ENCODE measurements at places on chromosomes 5 and 9.
A peak's percentile ranks its signal among the peaks of the same experiment; 100 is the strongest.

DNA sequence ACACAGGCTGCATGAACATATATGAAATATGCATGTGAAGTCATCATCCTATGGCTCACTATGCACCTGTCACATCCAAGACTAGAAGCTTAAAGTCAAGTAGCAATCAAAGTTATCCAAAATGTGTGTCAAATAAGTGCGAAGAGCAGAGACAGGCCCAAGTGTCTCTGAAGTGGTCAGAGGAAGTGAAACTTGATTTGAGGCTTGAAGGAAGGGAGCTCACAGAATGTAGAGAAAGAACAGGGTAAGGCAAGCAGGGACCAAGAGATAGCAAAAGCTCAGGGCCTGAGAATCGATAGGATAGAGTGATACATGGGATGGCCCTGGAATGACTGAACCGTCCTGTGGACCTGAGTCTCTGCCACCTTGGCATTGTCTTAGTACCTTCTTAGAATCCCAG lies 274.3 kb upstream of the TRPC7 start:
- DNase-seq, result no peak

DNA sequence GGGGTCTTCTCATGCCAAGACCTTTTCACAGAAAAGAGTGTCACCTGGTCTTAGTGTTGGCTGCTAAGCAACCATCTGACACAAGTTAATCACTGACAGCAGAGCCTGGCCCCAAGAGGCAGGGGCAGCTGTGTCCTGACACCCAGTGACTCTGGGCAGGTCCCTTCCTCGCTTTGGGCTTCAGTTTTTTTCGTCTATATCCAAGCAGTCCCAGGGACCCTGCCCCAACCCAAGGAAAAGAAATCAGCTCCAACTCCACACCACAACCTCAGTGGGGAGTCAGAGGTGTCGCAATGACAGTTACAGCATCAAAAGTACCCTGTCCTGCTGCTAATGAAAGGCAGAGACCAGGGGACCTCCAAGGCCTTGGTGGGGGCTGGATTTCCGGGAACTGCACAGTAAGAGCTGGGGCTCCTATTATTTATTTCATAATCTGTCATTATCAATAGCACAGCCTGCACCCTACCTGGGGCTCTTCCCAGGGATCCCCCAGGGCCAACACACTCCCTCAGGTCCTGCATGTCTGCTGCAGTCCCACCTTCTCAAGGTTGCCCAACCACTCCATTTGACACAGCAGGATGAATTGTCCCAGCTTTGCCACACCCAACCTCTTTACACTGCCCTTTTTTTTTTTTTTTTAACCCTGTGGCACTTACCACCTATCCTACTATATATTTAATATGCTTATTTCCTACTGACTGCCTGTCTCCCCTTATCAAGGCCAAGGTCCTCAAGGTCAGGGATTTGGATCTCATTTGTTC lies 9.4 kb downstream of the ANKS6 start:
- no peak for DNase-seq

DNA sequence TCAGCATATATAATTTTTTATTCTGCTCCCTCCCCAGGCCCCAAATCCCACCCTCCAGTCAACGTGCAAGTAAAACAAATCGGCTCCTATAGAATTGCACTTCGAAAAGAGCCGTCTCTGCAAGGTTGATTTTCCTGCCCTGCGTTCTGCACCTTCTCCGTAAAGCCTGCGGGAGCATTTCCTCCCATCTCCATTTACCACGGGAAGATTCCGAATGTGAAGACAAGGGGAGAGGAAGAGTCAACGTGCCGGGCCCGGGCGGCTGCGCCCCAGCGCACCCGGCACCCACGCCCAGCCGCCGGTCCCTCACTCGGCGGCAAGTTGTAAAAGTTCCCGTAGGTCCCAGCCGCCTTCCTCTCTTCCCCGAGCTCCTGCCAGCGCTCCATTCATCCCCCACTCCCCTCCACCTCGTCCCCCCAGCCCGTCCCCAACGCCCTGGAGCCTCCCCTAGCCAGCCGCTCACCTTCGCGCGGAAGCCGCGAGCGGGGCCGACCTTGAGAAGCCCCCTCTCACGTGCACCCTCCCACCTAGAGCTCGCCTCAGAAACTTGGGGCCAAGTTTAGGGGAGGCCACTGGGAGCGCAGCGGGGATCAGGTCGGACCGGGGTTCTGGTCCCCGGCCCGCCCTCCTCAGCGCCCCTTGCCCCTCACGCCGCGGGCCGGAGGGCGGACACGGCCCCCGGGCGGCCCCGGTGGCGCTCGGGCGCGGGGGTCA lies 431 bp downstream of the BNC2 start:
- DNase-seq, result no peak

DNA sequence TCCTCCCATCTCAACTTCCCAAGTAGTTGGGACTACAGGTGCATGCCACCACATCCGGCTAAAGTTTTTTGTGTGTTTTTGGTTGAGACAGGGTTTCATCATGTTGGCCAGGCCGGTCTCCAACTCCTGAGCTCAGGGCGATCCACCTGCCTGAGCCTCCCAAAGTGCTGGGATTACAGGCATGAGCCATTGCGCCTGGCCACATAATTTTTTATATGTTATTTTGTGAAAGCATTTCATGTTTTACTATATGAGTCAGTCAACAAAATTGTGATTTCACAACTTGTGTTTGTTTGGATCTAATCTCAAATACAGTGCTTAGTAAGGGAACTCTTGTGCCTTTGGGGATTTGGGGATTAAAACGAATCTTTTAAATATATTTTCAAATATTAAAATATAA lies 20.0 kb upstream of the FAM120AOS start:
- DNase-seq, result no peak

DNA sequence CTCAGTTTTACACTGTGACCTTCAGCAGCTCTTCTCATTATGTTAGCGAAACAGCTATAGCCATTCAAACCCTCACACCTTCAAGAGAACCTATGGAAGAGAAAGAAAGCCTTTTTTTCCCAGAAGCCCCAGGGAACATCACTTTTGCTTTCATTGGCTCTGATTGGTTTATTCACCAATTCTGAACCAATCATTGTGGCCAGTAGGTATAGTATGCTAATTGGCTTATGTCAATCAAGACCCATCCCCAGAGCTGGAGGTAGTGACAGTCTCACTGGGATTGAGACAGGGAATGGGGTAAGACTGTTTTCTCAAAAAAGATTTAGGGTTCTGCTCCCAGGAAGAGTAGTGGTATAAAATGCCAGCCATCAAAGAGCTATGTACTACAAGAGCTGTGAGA lies 74.1 kb upstream of the FSD1L start:
- DNase-seq, result no peak

DNA sequence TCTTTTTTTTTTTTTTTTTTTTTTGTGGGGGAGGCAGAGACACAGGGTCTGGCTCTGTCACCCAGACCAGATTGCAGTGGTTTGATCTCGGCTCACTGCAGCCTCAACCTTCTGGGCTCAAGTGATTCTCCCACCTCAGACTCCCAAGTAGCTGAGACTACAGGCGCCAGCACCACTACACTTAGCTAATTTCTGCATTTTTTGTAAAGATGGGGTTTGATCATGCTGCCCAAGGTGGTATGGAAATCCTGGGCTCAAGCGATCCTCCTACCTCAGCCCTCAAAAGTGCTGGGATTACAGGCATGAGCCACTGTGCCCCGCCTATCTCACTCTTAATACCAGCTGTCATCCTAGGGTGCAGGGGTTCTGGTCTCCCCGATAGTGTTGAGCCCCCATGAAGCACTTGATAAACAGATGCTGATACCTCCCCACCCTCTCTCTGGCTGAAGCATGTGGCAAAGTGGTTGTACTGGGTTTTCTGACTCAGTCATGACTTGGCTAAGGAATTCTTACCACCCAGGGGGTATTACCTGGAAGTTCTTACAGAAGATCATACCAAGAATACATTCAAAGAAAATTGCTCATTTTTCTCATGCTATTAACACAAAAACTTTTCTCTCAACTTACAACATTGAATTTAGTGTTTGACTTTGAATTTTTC lies 110.2 kb upstream of the DAPK1 start:
- no peak for DNase-seq

- DNase-seq, result peak; percentile 51
Observed at GRCh38 chr5:58891086-58891970, 308.5 kb downstream of the RAB3C start.

DNA sequence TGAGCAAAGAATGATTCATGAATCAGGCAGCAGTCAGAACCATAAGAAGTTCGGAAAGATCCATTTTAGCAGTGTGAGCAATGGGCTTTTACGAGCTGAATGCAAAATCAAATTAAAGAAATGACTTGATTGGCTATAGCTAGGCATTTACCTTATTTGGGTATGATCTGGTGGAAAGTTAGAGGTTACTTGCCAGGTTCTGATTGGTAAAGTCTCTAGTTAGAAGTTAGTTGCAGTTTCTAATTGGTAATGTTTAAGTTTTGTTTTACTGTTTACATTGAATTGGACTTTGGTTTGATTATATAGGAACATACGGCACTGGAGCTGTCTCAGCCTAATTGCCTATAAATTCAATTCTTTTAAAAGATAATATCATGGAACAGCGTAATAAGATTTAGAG lies 97.9 kb downstream of the ITGA1 start:
- no peak for DNase-seq

DNA sequence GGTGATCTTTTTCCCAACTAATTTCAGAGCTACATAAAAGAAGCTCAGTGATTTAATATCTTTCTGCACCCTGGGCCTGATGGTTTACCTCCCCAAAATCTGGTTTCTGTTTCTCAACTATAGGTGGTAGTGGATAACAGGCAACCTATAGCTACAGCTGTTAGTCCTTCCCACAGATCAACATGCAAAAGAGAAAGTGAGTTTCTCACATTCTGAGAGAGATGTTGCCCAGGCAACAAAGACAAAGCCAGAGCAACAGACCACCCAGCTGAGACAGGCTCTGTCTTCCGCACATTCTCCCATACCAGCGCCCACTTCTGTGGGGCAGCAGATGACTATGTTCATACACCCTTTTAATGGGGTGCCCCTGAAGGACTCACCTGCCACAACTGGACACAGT lies 40.7 kb upstream of the PPP2R2B start:
- DNase-seq, result no peak

DNA sequence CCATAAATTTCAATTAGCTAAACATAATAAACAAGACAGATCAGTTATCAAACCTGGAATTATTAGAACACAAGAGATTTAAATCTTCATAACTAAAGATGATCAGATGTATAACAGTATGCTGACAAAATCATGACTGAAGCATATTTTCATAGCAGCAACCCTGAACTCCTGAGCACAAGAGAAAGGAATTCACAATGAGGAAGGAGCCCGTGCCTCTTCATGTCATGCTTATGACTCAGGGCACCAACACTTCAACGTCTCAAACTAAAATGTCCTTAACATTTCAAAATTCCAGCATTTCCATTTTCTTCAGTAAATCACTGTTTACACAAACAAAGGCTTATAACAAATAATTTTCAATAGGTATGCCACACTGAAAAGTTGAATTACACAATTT lies 6.7 kb downstream of the AP3B1 start:
- DNase-seq, result peak; percentile 28

DNA sequence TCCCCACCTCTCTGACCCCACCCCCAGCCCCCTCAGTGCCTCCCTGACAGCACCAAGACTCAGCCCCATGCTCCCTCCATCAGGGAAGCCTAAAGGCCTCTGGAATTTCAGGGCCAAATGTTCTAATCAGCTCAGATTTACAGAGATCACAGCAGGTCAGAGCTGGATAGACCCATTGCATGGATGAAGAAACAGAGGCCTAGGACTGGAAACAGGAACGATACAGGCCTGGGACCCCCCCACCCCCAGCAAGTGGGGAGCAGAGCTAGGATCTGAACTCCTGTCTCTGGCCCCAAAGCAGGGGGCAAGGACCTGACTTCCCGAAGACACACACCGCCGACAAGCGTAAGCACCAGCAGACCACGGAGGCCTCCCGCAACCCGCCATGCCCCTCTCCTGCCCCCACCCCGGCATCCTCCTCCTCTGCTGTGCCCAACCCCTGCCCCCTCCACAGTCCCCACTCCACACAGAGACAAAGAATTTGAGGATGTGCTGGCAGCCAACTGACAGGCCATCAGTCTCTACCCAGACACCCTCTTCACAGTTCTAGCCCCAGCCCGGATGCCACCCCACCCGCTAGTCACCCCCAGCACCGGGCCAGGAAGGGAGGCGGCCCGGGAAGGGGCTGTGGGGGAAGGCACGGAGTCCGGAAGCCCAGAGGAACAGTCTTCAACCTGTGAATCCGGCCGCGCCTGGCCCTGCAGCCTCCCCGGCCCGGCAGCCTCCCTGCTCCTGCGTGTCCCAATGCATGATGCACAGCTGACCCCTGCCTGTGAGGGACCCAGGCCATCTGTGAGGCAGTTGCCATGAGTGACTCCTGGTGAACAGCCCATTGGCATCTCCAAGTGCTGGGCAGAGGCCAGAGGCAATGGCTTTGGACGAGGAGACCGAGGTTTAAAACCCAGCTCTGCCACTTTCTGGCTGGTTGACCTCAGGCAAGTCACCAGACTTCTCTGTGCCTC lies 31.3 kb downstream of the NDUFA8 start:
- no peak for DNase-seq

DNA sequence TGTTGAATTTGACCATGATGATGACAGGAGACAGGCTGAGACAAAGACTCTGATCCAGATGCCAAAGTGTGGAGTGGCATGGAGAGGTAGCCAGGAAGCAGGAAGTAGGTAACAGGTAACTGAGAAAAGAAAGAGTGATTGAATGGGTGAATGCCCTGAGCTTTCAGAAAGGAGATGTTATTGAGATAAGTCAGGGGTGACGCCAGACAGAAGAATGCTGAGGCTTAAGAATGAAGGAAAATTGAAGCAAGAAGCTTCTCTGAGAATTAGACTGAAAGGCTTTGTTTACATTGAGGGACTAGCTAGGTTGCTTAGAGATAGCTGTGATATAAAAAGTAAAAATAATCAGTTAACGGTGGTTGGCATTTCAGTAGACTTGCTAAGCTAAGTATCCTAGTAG lies 165.7 kb downstream of the PSAT1 start:
- DNase-seq, result no peak

- DNase-seq, result no peak
Observed at GRCh38 chr5:96516631-96517071, 83.6 kb upstream of the PCSK1 start.

GRCh38 chr5:128854931-128855330 lies 110.4 kb upstream of the SLC27A6 start:
- no peak for DNase-seq

- DNase-seq, result no peak
Observed at GRCh38 chr5:57836921-57837320, 354.3 kb upstream of the ACTBL2 start.

Measured in astrocyte of the cerebellum (primary cell).